H7 (cell line): ENCODE measurements at places on chromosomes 4 and X. TPM values are rescaled to one million over a fixed set of nuclear protein-coding genes. Genes with fewer than 3 reads are reported as not detected.

The EDA gene
- 8.1 and 8.6 TPM in 2 replicates for total RNA-seq

The PHEX gene
- total RNA-seq: 0.04 and 0.07 TPM in 2 replicates

The VGLL1 gene
- total RNA-seq: not detected in 2 replicates

The CT45A10 gene
- 0.55 and 3.6 TPM in 2 replicates for total RNA-seq

The TAPT1 gene
- 5.8 and 8.8 TPM in 2 replicates for total RNA-seq

The PAGE5 gene
- total RNA-seq: not detected in 2 replicates

The PLAC8 gene
- total RNA-seq: 0.41 and 3.4 TPM in 2 replicates

The SSX4 gene
- 0.07 and 0.26 TPM in 2 replicates for total RNA-seq

The DNAJB14 gene
- 15.2 and 21.4 TPM in 2 replicates for total RNA-seq

The HELT gene
- total RNA-seq: 0.96 TPM in 1 of 2 replicates, not detected in the other

The P2RY4 gene
- total RNA-seq: not detected in 2 replicates

The ACE2 gene
- total RNA-seq: 0.44 and 0.45 TPM in 2 replicates

The SMIM10 gene
- total RNA-seq: 2.3 and 3.0 TPM in 2 replicates

The UBA6 gene
- 37.6 and 60.4 TPM in 2 replicates for total RNA-seq

The HMGN5 gene
- 1.7 and 3.5 TPM in 2 replicates for total RNA-seq
